CD4-positive, alpha-beta T cell treated with Interleukin-12 subunit alpha and Interleukin-12 subunit beta, for 1 hour (primary cell): ENCODE measurements at places on chromosomes 7 and 10.

- DNase-seq = no peak
Measured at GRCh38 chr7:30871655-30872054, 40.0 kb upstream of the AQP1 start.

DNA sequence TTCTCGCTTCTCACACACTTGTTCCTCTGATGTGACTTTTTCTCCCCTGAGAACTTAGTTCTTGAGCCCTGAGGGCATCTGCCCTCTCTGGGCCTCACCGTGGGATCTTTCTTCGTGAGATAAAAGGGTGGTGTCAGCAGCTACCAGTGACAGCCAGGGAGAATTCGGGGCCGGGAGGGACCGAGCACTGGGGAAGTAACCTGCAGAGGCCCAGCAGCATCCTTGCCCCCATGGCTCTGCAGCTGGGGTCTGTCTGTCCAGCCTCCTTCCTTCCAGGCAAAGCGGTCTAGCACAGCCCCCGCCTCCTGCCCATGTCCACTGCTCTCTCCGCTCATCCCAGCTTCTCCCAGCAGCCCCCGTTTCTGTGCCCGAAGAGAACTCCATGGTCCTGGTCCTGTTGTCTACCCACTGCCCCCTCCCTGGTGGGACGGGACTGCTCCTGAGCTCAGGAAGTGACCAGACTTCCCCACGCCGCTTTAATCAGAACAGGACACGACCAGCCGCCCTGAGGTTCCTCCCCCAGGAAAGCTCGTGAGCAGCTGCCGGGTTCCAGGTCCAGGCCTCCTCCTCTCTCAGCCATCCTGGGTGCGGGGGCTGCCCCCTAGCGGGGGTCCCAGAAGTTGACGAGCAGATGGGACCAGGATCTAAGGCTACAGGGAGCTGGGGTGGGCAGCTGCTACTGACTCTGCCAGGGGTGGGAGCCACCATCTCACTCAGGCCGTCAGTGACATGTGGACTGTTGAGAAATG, 187.5 kb downstream of the WDR37 start:
- no peak for DNase-seq

DNA sequence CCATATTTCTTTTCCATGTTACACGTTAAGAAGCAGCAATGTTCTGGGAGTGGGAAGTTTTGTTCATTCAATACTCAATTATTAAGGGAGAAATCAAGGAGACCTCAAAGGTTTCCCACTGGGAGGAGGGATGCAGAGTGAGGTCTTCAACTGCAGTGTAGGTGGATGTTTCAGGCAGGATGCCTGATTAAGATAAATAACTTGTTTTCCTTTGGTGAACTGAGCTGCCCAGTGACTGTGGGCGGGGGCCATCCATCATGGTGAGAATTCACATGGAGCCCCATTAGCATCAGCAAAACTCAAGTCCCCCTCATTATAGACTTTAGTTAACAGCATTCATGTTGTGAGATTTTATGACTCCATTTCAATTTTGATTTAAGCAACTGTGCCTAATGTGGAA, 121.1 kb downstream of the PLPP4 start:
- no peak for DNase-seq

DNA sequence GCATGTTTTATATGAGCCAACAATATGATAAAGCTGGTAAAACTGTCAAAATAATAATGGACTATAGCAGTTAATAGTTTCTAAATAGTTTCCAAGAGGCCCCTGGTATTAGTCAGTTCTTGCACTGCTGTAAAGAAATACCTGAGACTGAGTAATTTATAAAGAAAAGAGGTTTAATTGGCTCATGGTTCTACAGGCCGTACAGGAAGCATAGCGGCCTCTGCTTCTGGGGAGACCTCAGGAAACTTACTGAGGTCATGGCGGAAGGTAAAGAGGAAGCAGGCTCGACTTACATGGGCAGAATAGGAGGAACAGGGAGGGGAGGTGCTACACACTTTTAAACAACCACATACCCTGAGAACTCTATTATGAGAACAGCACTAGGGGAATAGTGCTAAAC, 104.6 kb downstream of the PPP1R9A start:
- no peak for DNase-seq

DNA sequence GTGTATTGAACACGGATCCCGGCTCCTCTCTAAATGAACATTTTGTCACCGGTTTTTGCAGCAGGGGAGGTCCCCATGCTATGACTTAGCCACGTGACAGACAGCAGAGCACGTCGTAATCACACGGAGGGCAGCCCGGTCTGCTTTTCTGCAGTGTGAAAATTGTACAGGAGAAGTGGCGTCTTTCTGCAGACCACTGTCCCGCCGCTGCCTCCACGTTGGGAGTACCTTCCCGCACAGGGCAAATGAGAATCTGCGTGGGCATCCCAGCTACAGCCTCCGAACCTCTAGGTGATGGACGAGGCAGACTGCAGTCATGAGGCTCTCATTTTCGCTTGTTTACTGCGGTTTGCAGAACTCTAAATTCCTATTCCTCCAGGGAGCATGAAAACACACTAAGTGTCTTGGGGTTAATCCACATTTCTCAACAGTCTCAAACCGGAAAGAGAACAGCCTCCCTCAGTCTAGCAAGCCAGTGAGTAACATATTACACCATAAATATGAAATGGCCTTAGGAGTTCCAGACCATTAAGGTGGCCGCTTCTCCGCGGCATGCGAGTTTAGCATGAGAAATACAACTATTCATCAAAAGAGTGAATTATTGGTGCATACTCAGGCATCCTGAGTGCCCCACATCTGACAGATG, 89.8 kb downstream of the TCERG1L start:
- DNase-seq = no peak

GRCh38 chr7:24773646-24774045, 16.4 kb upstream of the GSDME start:
- no peak for DNase-seq

GRCh38 chr7:130886438-130887135, 152.6 kb upstream of the KLF14 start:
- no peak for DNase-seq

GRCh38 chr10:81603106-81603620, 271.8 kb upstream of the NRG3 start:
- DNase-seq = no peak

GRCh38 chr7:66331883-66332282, 126.7 kb downstream of the TPST1 start:
- DNase-seq = no peak
